ENCODE measurements at places on chromosomes 7 and 10.

- no peak for DNase-seq
Measured at GRCh38 chr7:5053175-5053574, 7.5 kb downstream of the RBAK start.

DNA sequence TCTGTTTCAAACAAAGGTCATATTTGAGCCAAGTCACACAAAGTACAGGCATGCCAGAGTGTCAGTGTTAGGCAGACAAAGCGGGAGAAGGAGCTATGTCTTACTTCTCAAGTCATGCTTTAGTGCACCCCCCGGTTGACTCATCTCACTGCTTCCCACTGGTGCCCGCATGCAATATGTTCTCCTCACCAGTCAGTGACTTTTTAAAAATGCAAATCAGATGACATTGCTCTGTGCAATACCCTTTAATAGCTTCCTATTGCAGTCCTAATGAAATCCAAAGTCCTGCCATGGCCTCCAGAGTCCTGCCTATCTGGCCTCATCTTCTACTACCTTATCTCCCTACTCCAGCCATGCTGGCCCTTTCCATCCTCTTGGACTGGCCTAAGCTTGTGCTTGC, 429.1 kb downstream of the ACTR3B start:
- no peak for DNase-seq

GRCh38 chr10:91683975-91684374, 51.1 kb upstream of the PPP1R3C start:
- DNase-seq, result no peak

DNA sequence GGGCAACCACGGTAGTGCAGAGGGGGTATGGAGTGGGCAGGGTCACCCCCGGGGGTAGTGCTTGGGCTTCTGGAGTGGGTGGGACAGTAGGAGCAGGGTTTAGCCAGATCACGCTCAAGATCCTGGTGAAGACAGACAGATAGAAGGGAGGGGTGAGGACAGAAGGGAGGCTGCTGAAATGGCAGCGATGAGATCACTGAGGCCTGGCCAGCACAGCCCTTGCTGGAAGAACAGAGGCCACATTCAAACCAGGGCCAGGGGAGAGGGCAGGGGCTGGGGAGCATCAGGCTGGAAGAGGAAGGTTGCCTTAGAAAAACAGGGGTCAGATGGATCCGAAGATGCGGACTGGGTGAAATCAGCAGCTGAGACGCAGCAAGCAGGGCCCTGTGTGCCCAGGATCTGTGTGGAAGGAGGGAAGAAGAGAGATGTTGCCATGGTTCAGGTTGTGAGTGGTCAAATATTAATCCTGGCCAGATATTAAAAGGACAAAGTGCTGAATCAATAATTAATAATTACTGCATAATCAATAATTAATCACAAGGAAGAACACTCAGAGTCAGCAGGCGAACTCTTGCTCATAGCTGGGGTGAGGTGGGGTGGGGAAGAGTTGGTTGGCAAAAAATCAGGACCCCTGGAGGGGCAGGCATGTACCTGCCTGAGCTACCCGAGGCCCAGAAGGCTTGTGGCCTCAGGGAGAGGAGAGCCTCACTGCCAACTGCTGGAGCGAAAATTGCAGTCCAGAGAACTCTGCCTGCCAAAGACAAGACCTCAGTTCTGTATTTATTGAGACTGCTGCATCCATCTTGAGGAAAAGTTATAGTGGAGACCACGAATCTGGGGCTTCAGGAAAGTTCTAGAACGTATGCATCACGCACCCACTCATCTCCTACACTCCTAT, 105.7 kb downstream of the GRB10 start:
- DNase-seq, result peak; percentile 71

DNA sequence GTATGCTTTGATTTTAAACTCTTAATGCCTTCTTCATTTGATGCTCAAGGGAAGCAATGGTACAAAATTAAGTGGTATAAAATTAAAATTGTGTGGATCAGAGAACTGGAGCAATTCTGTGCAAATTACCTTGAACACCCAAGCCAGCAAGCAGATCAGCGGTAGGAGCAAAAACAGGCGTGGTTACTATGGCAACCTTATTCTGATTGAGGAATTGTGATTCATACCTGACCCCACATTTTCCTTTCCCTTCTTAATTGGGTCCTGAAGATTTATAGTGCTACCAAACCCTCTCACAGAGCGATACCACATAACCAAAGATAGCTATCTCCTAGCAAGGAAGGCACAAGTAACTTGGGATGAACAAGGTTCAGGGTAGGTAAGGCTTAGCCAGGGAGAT, 72.5 kb upstream of the FZD1 start:
- DNase-seq, result no peak

GRCh38 chr10:7410862-7411670, at the start of gene SFMBT2:
Gene SFMBT2 (minus strand): TSS chr10:7411034. CDS start chr10:7381898, 29,136 bp downstream.
- peak; percentile 88 for DNase-seq

- peak; percentile 79 for DNase-seq
Measured at GRCh38 chr7:6153646-6154541, 118.5 kb downstream of the CYTH3 start.

- DNase-seq, result no peak
Measured at GRCh38 chr10:43817368-43817767, 168.7 kb upstream of the ZNF32 start.

- no peak for DNase-seq
Measured at GRCh38 chr7:16670021-16670420, 24.0 kb downstream of the BZW2 start.

GRCh38 chr10:110067960-110068770, 60.4 kb downstream of the ADD3 start:
- DNase-seq, result no peak

DNA sequence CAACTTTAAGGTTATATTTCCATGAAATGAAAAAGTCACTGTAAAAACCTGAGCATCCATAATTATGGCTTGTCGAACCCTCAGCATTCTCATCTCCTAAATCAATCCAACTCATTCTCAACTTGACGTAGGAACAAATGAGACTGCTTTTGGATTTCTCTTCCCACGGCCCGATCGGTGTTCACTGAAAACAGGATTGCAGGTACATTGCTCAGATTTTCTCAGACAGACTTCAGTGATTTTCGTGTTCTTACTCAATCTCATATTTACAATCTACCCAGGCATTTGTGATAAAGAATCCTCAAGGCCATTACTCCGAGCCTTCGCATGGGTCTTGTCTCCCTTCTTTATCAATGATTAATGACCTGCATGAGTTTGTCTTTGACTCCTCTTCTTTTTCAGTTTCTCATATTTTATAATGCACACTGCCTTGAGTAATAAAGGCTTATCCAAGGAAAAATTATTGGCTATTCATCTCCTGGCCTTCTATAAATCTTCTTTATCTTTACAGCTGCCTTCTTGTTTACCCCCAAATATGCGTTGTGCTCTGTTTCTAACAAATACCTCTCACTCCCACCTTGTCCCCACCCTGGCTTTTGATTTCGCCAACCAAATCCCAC, 90.4 kb upstream of the MYO3A start:
- no peak for DNase-seq

GRCh38 chr7:73885975-73886798, 25.2 kb downstream of the TMEM270 start:
- DNase-seq, result peak; percentile 90

GRCh38 chr10:118246332-118247295, 95.5 kb downstream of the FAM204A start:
- DNase-seq, result no peak

- DNase-seq, result no peak
Measured at GRCh38 chr7:97307521-97308108, 190.1 kb downstream of the SDHAF3 start.

DNA sequence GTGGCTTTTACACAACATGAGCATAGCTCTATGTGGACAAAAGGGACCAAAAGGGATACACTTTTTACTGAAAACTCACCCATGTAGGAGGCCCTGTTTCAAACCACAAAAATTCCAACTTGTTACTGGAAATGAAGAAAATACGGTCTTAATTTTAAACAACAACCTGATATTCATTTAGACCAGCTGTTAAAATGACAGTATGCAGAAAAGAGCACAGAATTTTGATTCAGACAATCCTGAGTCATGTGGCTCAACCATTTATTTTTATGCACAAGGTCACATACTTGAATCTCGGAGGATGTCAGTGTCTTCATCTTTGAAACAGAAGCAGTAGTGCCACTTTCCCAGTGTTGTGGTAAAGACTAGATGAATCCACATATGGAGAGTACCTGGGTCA, 426.5 kb upstream of the NFE2L3 start:
- no peak for DNase-seq

DNA sequence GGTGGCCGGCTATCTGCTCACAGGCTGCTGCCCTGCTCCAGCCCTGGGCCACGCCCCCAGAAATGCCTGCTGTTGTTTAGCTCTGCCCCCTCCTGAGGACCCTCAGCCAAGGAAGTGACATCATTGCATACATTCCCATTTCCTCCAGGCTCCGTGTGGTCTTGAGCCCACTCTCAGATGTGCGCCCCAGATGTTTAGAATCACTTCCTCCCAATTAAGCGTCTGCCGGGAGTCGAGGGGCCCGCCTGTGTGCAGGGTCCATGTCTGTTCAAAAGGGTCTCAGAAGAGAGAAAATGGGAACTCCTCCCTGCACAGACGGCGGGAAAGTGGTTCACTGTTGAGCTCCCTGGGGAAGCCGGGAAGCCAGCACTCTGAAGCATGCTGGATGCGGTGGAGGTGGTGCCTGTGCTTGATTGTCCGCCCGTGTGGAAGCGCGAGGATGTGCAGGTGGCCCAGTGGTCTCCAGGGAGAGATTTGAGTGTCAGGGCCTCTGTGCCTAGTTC, 116.9 kb upstream of the PPIF start:
- DNase-seq, result no peak

DNA sequence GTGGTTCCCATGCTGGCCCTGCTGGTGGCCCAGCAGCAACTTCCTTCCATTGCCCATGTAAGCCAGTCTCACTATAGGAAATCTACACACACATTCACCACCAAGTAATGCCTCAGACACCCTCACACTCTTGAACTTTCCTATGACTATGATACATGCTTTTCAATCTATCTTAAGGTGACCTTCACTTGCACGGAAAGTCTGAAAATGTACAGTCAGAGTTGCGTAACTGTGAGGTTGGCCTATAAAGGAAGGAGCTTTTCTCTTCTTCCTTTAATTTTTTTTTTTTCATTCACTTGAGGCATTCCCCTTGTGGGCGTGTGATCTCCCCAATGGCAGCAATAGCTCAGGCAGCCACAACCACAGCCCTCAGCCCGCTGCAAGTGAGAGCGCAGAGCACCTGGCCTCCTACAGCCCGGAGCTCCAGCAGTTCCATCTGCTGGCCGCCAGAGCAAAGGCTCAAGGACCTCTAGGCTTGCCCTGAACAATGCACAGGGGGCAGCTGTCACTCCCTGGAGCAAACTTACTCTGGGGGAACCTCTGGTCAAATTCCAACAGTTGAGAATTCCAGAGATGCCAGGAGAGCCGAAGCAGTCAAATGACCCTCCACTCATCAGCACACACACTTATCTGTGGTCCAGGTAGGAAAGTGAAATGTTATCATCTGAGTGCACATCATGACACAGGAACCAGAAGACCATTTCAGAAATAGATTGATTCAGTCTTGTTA, 123.1 kb upstream of the ADO start:
- DNase-seq, result no peak

GRCh38 chr7:93008833-93009232, 108.9 kb downstream of the SAMD9 start:
- DNase-seq, result no peak

DNA sequence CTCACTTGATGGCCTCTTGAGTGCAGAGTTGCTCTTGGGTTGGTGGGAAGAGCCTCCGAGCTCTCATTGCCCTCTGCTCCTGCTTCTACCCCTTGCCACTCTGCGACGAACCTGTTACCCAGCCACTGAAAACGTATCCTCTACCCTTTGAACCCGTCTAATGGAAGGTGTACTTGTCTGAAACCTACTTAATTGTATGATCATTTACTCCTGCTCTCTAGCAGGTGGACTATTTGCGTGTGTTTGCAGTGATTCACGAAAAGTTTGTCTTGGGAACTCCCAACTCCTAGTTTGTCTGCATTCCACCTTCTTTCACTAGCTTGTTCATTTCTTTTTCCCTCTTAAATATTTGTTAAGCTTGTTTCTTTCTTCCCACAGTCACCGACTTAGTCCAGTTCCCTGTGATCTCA, 503 bp downstream of the CROT start:
- DNase-seq, result no peak

- DNase-seq, result no peak
Measured at GRCh38 chr7:32293833-32294232, 196.3 kb downstream of the LSM5 start.

- no peak for DNase-seq
Measured at GRCh38 chr7:74269757-74270277, 15.6 kb upstream of the RFC2 start.

DNA sequence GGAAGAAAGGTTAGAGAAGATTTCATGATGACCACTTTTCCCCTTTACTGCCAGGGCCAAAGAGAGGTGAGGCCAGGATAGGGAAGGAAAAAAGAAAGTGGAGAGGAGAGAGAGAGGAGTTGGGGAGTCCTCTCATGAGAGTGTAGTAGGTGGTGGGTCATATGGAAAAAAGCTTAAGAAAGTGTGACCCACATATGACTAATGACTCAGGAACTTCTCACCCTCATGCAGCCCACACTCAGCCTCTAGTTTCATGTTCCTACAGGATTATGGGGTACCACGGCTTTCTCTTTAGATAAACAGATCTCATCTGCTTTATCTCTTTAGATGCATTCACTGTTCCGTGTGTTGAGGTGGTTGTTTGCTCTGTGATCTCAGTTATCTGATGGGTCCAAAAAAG, 462.5 kb upstream of the IGFBP3 start:
- DNase-seq, result no peak

DNA sequence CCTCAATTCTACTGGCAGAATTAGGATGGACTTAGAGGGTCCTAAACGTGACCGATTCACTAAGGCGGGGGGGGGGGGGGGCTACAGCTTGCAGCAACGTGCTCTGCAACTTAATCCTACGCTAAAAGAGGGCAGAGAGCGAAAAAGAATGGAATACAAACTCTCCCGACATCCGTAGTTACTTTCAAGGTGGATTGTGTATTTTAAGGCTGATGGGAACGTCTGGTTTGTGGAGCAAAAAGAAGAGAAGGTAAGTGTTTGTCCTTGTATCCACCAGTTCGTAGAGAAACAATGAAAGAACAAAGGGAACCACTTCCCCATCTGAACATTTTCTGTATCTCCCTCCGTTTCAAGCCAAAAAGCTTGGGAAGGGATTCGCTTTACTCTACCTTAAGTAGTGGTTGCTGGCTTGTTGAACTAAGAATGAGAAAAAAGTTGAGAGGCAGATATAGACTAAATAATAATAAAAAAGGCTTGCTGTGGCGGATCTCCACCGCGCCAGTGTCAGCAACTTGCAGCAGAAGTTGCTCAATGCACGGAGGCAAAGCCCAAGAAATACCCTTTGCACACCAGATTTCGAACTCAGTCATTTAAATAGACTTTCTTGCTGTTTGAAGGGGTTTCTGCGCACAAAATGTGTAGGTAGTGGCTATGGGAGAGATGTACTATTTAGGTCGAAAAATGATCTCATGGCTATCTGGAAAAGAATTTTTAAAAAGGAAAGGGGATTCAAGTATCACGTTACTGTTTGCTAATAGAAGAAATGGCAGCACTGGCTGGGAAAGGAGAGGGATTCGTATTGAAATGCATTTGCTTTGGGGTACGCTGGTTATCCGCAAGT, 736 bp downstream of the SKIDA1 start:
- DNase-seq, result no peak

- DNase-seq, result no peak
Measured at GRCh38 chr7:130182990-130183389, 22.2 kb downstream of the TMEM209 start.

All from posterior vena cava (tissue), 2 donors.